ACHN (cell line): ENCODE measurements at places on chromosomes 11 and 22.

GRCh38 chr22:19604711-19605268 lies 80.6 kb upstream of the CLDN5 start:
- DNase-seq: no peak

- DNase-seq: no peak
These were observed 99.0 kb upstream of the LARGE1 start for GRCh38 chr22:34019190-34019845.

DNA sequence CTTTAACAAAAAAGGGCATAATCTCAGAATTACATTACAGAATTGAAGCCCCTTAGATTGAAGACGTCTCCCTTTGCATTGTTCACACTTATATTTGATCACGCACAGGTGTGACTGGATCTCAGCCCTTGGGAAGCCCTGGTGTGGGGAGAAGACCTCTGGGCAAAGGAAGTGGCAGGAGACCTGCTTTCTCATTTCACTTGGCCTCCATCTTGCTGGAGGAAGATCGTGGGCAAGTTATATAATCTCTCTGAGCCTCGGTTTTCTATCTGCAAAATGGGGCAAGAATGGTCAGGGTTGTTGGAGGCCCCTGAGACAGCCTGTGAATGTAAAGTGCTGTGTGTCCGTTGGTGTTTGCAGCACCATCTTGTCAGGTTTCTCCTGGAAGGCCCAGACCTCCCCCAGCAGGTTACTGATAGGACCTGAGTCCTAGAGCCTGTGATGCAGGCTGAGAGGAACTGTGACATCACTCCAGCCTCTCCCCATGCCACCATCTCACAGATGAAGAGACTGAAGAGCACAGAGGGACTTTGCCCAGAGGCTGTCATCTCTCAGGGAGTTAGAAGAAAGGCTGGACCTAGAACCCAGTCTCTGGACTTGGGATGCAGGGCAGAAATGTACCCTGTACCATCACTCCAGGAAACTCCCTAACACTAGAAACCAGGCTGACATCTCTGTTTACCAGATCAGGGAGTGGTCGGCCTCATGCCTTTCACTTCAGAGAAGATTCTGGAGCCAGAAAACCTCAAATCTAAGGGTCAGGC lies 1.1 kb upstream of the APOA1 start:
- DNase-seq: no peak

- DNase-seq: no peak
These were observed 11.4 kb upstream of the VSTM5 start for GRCh38 chr11:93861808-93862207.

- no peak for DNase-seq
These were observed 21.8 kb downstream of the ARFGAP2 start for GRCh38 chr11:47154616-47155570.

GRCh38 chr11:63837739-63838138 lies 1.2 kb upstream of the MARK2 start:
- DNase-seq: no peak

DNA sequence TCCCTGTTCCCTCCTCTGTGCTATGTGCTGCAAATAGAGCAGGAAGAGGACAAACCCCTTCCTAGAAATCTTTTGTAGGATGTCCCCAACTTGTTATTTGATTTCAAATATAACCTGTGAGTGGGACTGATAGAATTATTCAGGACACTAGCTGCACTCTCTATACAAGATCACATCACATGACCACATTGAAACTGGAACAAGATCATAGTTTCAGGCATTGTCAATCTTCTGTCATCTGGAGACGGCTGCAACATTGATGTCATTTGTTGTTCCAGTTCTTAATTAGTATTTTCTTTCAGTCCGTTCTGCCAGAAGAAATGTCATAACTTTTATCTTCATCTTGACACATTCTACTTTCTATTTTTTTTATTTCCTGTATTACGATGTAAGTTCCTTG lies 89.3 kb downstream of the GRIA4 start:
- no peak for DNase-seq

DNA sequence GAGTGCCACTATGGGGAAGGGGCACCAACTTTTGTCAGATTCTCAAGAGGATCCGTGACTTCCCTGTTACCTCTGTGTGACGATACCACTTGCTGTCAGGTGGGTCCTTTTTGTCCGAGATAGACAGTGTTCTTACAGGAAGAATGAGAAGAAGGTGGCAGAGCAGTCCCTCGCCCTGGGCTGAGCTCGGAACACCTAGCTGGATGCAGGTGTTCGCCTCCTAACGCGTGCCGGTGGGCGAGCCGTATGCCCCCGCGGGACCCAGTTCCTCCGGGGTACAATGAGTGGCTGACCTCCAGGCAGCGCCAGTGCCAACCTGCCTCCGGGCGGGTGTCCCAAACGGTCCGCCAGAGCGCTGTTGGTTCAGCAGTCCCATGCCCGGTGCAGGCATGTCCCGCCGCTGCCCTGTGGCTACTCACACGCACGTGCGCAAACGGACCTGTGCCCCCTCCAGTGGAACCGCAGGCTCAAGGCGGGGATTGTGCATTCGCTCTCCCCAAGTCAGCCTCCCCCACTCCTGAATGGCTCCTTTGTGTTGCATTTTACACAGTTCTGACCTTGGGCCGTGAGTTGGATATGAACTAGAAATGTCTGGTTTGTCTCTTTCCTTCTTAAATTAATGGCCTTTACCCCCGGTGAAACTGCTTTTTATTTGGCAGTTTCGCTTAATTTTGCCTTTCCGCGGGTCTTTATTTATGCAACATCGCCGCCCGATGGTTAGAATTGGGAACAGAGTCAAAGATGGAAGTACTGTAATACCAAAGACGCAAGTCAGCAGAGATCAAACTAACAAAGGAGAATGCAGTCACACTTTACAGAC lies 1.1 kb upstream of the ABTB2 start:
- DNase-seq: peak; percentile 81

GRCh38 chr11:76974179-76974891 lies 59.9 kb upstream of the B3GNT6 start:
- DNase-seq: no peak

- DNase-seq: peak; percentile 61
These were observed 311.9 kb downstream of the GUCY1A2 start for GRCh38 chr11:106706355-106706754.

DNA sequence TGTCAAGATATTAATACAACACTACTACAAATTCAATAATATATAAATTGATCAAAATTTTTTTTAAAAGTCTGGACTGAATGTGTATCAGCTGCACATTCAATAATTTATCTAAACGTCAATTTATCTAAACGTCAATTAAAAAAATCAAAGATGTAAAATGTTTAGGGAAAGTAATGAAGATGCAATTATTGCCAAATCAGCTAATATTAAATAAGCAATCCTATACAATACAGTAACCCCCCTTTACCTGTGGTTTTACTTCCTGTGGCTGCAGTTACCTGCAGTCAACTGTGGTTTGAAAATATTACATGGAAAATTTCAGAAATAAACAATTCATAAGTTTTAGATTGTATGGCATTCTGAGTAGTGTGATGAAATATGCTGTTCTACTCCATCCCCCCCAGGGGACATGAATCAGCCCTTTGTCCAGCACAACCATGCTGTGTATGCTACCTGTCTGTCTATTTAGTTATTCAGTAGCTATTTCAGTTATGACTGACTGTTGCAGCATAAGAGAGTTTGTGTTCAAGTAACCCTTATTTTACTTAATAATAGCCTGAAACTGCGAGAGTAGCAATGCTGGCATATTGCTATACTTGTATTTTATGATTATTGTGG lies 72.2 kb downstream of the CWF19L2 start:
- no peak for DNase-seq

GRCh38 chr22:26553056-26553752 lies 36.7 kb downstream of the TPST2 start:
- DNase-seq: peak; percentile 66
